ENCODE measurements at places on chromosomes 2 and 18. TPM values are rescaled to one million over a fixed set of nuclear protein-coding genes. Genes with fewer than 3 reads are reported as not detected.

- no peak for DNase-seq
Measured at GRCh38 chr2:221948076-221948475, 350.7 kb downstream of the PAX3 start.

DNA sequence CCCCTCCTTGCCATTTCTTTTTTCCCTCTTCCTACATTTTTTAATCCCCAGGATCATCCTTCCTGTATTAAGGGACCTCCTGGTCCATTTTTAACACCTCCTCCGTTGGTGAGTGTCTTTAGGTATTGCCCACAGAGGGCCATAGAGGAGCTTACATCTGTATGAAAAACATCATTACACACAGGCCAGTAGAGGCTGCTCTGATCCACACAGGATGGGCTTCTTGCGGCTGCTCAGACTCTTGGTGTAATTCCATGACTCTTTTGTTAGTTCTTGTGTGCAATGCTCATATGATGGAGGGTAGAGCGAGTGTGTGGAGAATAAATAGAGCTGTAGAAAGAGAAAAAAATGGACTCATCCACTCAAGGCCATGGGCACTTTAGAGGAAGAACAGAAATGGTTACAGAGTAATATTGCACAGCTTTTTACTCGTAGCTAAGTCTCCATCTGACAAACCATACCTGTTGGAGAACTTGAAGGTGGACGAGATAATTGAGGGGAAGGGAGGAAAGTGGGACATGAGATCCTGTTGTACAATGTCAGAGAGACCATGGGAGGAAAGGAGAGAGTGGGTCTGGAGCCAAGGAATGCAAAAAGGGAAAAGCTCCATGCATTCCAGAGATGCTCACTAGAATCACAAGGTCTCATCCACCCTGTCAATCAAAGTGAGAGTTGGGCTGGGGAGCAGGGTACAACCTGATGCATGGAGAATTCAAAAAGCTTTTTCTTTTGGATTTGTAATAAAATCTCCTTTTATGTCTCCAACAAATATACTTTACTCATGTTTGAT, 129.7 kb upstream of the TNP1 start:
- DNase-seq: no peak

DNA sequence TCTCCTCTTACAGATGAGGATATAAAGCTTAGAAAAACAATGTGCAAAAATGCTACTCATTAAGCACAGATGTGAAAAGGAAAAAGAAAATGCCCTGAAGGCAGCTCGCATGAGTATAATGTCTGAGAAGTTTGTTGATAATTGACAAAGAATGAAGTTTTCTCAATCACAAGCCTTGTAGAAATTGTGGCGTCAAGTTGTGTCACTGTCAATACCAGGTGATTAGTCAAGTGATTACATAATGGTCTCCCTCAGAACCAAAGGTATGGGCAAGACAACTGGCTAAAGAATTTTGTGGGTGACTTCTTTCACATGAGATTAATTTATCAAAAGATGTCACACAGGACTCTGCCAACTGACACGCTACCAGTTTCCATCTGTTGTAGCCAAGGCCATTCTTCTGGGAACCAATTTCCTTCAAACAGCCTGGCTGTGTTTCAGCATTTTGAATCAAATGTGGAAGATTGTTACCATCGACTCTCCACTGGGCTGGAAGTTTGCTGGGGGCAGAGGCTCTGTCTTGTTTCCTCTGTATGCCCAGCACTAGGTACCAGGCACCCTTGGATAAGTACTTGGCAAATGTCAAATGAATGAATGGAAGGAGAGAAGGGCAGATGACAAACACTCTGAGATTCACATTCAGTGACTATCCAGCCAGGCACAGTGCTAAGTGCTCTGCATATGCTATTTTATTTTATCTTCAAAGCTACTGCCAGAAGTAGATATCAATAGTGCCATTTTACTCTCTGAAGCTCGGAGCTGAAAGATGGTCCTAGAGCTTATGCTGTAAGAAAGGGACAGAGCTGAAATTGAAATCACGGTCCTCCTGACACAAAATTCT, 5.9 kb upstream of the FN1 start:
- DNase-seq: no peak

Gene SERPINB11
- polyA plus RNA-seq: not detected

GRCh38 chr18:40917056-40917455, 1038.0 kb upstream of the PIK3C3 start:
- DNase-seq: no peak

GRCh38 chr2:18600255-18600613, 10.9 kb upstream of the NT5C1B start:
- no peak for DNase-seq

Gene SATB2
- polyA plus RNA-seq: 12.8 TPM

Gene SCG2
- 0.36 TPM for polyA plus RNA-seq

DNA sequence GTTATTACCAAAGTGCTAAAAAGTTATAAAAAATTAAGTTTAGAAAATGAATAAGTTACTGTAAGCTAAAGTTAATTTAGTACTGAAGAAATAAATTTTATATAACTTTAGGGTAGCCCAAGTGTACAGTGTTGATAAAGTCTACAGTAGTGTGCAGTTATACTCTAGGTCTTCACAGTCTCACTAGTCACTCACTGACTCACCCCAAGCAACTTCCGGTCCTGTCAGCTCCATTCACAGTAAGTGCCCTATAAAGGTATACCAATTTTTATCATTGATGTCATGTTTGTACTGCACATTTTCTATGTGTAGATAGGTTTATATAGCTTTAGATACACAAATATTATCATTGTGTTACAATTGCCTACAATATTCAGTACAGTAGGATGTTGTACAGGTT, 518.3 kb upstream of the PIK3C3 start:
- DNase-seq: no peak

Gene RAMP1
- polyA plus RNA-seq: 2.3 TPM

GRCh38 chr18:2776601-2777000, 70.2 kb upstream of the EMILIN2 start:
- DNase-seq: no peak

- no peak for DNase-seq
Measured at GRCh38 chr18:26940744-26941398, 75.4 kb upstream of the AQP4 start.

Gene ATL2
- polyA plus RNA-seq: 66.6 TPM

GRCh38 chr18:36419900-36420531, 122.5 kb downstream of the FHOD3 start:
- DNase-seq: no peak

Gene GMCL1
- 30.7 TPM for polyA plus RNA-seq

Gene AQP12B
- 1.4 TPM for polyA plus RNA-seq

Gene CD226
- polyA plus RNA-seq: 3.3 TPM

- DNase-seq: no peak
Measured at GRCh38 chr2:105718846-105719481, 25.7 kb upstream of the NCK2 start.

DNA sequence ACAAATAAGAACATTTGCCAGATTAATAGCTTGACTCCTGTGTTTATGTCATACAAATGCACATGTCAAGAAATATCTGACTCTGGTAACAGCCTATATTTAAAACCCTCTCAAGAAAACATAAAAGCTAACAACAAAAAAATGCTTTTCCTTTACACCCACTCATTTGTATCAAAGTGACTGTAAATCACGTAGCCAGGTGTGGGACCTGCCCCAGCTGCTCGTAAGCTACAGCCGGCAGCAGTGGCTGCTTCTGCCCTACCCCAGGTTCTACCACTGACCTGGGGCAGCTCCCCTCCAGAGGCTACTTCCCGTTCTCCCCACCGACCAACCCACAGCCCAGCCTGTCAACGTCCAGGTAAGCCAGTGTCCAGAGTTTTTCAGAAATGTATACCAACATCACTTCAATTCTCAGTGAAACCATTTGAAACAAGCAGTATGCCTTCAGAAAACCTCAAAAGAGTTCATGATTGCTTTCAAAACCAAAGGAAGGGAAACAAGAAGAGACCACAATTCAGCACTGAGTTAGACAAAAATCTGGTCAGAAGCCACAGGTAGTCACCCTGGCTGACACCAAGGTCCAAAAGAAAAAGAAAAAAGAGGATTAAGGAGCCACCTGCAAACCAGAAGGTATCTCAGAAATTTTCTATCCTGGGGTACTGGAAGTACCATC, 40.4 kb downstream of the KIDINS220 start:
- no peak for DNase-seq

DNA sequence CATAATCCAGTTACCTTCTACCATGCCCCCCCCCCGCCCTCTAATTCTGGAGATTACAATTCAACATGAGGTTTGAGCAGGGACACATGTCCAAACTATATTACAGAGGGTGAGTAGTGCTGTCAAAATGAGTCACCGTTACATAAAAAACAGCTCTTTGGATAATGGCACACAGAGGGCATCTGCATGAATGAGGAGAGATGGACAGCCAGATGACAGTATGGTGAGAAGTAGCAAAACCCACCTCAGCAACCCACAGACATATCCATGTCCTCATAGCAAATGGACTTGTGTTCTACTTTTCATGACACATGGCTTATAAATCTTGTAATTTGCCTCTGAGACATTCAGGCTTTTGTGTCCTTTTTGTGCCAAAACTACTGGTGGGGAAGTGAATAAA, 132.0 kb downstream of the EML6 start:
- no peak for DNase-seq

DNA sequence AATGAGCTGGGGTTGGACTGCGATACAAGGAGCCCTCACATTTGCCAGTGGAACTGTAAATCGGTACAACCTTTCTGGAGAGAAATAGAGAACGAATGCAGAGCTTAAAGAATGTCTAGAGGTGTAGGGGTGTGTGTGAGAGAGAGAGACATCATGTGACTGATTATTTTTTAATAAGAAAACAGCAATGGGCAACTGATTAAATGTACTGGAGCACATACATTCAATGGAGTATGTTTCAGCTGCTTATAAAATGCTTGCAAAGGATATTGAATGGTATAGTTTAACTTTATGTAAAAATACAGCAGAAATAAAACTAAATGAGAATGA, 391 bp upstream of the TMEM17 start:
- DNase-seq: no peak

- no peak for DNase-seq
Measured at GRCh38 chr2:172861656-172862476, 126.2 kb downstream of the RAPGEF4 start.

Gene CPO
- 1.2 TPM for polyA plus RNA-seq

GRCh38 chr2:241764275-241765241, 12.1 kb upstream of the GAL3ST2 start:
- DNase-seq: no peak

- DNase-seq: no peak
Measured at GRCh38 chr2:241865957-241866789, 3.4 kb upstream of the RTP5 start.

Gene HTR2B
- polyA plus RNA-seq: 25.3 TPM

Gene ECEL1
- 13.7 TPM for polyA plus RNA-seq

Gene CABYR
- polyA plus RNA-seq: 8.4 TPM

DNA sequence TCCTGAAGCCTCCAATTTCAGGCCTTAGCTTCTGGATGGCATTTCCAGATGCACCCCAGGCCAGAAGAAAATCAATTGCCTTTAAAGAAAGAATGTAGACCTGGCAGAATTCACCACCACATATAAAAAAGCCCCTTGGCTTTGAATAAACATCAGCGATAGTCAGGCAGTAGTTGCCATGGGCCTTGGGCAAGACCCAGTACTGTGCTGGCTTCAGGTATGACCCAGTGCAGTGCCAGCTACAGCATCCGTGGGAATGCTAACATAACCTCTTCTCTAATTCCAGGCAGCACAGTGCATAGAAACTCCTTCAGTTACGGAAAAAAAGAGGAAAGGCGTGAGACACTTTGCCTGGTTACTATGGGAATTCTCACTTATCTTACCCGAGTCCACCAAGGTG, 539.6 kb upstream of the LRRTM4 start:
- DNase-seq: no peak

Gene FOXI3
- polyA plus RNA-seq: 0.13 TPM

GRCh38 chr2:136932700-136933099, 167.4 kb downstream of the THSD7B start:
- no peak for DNase-seq

Gene GAL3ST2
- polyA plus RNA-seq: 0.22 TPM

GRCh38 chr2:99471654-99472599, 17.9 kb downstream of the REV1 start:
- DNase-seq: no peak

DNA sequence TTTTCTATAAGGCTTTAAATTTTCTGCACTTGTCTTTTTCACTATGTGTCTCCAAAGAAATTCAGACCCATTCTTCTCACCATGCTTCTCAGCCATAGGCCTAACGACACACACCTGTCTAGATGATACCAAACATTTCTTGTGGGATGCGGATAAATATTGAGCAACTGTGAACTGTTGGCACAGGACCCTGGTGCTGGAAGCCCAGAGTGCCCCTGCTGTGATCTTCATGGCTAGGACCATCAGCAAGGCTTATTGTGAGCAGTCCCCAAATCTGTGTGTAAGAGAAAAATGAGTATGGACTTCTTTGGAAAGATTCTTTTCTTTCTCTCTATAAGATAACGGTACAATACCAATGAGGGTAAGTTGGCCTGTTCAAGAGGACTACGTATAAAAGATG, 54.1 kb upstream of the NCK2 start:
- no peak for DNase-seq

DNA sequence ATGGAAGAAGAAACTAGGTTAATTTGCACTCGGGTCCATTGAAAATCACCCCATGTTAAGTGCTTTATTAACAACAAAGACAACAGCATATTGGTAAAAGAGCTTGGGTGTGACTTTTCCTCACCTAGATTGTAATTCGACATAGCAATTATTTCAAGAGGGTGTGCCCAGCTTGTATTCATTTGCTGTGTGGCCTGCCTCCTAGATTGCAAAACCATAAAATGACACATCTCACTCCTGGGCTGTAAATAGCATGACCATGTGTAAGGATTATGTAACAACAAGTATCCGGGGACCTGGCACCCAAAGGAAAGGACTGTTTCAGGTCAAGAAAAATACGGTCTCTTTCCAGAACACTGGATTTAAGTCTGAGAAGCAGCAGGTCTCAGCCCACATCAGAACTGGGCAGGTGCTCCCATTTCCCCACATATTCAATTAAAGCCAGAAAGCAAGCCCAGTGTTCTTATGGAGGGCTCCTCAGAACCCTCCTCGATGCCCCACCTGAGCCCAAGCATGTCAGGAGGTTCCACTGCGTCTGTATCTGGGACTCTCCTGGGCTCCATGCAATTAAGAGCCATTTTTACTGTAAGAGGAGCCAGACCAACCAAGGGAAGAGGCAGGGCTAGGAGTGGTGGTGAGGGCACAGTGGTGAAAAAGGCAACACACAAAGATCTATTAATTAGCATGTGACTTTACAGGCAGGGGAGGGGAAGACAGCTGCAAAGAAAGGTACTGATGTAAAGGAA, 39.2 kb downstream of the MREG start:
- no peak for DNase-seq
